ENCODE measurements at places on chromosomes 3 and 15. TPM values are rescaled to one million over a fixed set of nuclear protein-coding genes. Genes with fewer than 3 reads are reported as not detected.

- no peak for DNase-seq
- no peak overlapping the region for H3K4me3 ChIP-seq
- no peaks in the 10 kb centered on the region for H3K27me3 ChIP-seq
Observed at GRCh38 chr3:197333901-197334639, 35.7 kb upstream of the DLG1 start.

DNA sequence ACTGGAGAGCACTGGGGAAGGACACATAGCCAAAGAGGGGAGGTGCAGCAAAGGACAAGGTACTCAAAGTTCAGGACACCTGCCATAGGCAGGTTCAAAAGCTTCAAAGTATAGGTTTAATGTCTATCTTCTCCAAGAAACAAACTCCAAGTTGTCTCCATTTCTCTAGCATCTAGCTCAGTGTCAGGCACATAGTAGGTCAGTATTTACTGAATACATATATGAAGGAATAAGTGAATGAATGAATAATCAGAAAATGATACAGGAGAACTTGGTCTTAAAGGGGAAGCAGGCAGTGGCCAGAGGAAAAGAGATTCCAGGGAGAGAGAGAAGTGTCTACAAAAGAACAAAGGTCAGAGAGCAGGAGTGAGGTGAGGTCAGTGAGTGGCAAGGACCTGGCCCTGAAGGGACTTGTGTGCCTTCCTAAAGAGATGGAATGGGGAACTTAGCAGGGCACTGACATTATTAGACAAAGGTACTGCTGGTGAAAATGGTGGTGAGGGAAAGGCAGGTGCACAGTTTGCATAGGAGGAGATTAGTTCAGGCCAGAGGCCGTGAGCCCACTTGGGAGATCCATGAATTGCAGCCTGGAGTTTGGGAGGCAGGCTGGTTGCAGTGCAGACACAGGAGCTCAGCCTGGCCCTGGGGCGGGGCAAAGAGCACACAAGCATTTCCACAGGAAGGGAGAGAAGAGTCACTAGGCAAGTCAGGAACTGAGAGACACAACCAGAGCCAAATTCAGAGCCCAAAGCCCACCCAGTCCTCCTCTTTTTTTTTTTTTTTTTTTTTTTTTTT is 21.4 kb downstream of the TBC1D2B start:
- H3K27me3 ChIP-seq, result no peaks in the 10 kb centered on the region
- no peak for DNase-seq
- H3K4me3 ChIP-seq, result no peak overlapping the region
- H3K36me3 ChIP-seq, result peaks cover 9% of the 10 kb centered on the region
- peaks cover 71% of the 10 kb centered on the region for H3K4me1 ChIP-seq

GRCh38 chr3:75218577-75218976 is 445.6 kb upstream of the FRG2C start:
- no peak overlapping the region for H3K27ac ChIP-seq
- H3K36me3 ChIP-seq, result no peaks in the 10 kb centered on the region
- H3K4me1 ChIP-seq, result no peaks in the 10 kb centered on the region
- no peak for DNase-seq
- H3K27me3 ChIP-seq, result no peaks in the 10 kb centered on the region

DNA sequence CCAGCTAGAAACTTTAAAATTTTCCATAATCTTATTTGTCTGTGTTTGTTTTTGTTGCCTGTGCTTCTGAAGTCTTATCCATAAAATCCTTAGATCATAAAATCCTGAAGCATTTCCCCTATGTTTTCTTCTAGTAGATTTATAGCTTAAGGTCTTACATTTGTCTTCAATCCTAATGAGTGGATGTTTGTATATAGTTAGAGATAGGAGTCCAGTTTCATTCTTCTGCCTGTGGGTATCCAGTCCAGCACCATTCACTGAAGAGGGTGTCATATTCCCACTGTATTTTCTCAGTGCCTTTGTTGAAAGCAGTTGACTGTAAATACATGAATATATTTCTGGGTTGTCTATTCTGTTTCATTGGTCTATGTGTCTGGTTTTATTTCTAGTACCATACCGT is 44.8 kb upstream of the SPSB4 start:
- H3K4me1 ChIP-seq, result no peaks in the 10 kb centered on the region
- H3K27me3 ChIP-seq, result no peaks in the 10 kb centered on the region
- no peaks in the 10 kb centered on the region for H3K36me3 ChIP-seq
- no peak for DNase-seq
- H3K4me3 ChIP-seq, result no peak overlapping the region

- H3K27ac ChIP-seq, result peak overlapping the region; percentile 56
- H3K27me3 ChIP-seq, result no peaks in the 10 kb centered on the region
- DNase-seq, result no peak
- no peaks in the 10 kb centered on the region for H3K4me1 ChIP-seq
- no peaks in the 10 kb centered on the region for H3K36me3 ChIP-seq
- H3K4me3 ChIP-seq, result no peak overlapping the region
Observed at GRCh38 chr15:57319919-57320560, 56.3 kb upstream of the CGNL1 start.

DNA sequence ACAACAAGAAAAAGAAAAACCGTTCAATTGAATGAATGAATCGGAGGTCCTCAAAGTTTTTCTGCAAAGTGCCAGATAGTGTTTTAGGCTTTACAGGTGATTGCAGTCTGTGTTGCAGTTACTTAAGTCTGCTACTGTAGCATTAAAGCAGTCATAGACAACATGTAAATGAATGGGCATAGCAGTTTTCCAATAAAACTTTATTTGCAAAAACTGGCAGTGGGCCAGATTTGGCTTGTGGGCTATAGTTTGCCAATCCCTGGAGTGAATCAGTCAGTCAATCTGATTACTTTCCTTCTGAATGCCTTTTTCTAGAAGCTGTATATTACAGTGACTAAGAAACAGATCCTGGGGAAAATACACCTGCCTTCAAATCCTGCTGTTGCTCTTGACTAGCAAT is 242.6 kb downstream of the LRTM1 start:
- DNase-seq, result no peak
- no peak overlapping the region for H3K27ac ChIP-seq
- H3K4me3 ChIP-seq, result no peak overlapping the region
- no peaks in the 10 kb centered on the region for H3K27me3 ChIP-seq

DNA sequence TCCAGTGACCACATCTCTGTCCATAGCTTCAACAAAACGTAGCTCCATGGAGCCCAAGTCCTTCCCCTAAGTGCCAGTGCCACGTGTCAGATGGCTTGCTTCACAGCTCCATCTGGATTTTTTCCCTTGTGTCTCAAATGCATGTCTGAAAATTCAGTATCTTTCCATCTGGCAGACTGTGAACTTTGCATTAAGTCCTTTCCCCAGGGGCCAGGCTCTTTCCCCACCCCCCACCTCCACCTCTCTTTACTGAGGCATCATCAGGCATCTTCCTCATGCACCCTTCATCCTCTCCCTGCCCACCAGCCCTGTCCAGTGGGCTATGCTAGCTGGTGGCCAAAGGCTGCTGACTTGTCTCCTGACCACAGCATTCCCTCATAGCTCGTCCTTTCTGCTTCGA is 53.7 kb downstream of the PDIA5 start:
- H3K27me3 ChIP-seq, result no peaks in the 10 kb centered on the region
- no peak for DNase-seq
- H3K4me3 ChIP-seq, result no peak overlapping the region
- peaks cover 56% of the 10 kb centered on the region for H3K36me3 ChIP-seq
- no peaks in the 10 kb centered on the region for H3K4me1 ChIP-seq
- H3K27ac ChIP-seq, result no peak overlapping the region

Gene PARL
- 34.1 TPM for total RNA-seq

Gene PLA2G4B
- 1.3 TPM for total RNA-seq

All from right atrium auricular region (tissue), 2 donors.